ENCODE measurements at places on chromosomes 5 and 9.
A peak's percentile ranks its signal among the peaks of the same experiment; 100 is the strongest.

DNA sequence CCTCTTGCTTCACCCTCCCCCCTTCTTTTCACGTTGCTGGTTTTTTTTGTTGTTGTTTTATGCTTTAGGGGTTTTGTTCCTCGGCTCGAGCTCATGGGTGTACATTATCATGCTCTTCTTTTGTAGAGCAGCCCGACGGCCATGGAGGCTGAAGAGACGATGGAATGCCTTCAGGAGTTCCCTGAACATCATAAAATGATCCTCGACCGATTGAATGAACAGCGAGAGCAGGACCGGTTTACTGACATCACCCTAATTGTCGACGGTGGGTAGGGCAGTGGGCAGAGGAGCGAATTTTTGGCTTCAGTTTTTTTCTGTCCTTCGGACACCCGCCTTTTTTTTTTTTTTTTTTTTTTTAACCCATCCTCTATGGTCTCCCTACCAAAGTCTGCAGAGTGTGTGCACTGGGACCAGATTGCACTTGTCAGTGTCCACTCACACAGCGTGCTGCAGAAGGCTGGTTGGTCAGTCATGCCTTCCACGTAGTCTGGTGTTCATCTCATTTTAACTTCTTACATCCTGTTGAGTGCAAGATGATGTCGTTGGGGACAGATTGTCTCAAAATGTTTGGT is 1.3 kb downstream of the ZNF131 start:
- DNase-seq = peak; percentile 24

DNA sequence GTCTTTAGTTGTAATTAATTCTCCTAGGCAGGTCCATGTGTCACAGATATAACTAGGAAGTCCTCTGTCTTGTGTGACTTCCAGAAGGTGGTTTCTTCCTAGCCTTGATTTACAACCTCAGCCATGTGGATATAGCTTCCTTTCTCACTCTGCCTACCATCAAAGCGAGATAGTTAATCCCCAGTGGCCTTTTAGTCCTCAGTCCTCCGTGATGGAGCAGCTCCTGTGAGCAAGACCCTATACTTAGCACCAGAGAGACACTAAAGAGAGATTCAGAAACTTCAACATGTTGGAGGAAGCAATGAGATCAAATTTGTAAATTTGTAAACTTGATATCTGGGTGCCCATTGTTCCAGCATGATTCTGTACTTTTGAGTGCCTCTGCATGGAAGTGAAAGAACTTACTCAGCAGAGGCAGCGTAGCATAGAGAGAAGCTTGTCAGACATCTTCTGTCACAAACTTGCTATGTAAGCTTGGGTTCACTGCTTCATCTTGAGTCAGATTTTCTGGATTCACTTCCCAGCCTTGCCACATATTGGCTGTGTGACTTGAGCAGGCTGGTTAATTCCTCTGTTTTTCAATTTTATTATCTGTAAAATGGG is 170.2 kb upstream of the NR3C1 start:
- no peak for DNase-seq

- DNase-seq = no peak
Measured at GRCh38 chr5:151243564-151243963, 9.4 kb upstream of the GM2A start.

DNA sequence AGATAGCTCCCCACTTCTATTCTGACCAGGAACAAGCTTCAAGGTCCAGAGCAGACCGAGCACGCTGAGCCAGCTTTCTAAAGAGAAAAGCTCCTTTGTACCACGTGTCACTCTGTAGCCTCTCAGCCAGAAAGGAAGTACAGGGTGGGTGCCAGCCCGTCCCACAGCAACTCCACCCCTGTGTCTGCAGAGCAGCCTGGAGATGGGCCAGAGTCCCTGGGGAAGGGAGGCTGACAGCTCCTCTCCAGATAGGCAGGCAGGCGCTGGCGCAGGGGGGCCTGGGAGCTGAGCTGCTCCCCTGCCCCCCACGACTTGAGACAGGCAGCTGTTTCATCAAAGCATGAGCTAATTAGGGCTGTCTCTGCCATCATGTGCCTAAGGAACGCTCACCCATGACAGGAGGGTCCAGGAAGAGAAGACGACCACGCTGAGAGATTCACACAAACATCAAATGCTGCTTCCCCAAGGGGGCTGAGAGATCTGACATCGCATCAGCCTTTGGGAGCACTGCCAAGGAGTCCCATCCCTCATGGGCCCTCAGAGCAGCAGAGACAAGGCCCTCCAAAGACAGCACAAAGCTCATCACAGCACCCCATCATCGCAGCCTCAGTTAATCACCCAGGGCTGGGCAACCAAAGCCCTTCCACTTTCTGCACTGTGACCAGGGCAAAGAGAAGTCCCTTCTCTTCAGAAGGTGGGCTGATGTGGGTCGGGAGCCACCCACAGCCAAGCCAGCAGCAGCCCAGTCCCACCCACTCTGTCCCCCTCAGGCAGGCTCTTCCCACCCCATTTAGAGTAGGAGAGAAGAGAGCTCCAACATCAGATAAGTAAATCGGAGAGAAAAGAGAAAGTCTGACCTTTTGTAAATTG is 78.5 kb upstream of the LRRTM2 start:
- no peak for DNase-seq

DNA sequence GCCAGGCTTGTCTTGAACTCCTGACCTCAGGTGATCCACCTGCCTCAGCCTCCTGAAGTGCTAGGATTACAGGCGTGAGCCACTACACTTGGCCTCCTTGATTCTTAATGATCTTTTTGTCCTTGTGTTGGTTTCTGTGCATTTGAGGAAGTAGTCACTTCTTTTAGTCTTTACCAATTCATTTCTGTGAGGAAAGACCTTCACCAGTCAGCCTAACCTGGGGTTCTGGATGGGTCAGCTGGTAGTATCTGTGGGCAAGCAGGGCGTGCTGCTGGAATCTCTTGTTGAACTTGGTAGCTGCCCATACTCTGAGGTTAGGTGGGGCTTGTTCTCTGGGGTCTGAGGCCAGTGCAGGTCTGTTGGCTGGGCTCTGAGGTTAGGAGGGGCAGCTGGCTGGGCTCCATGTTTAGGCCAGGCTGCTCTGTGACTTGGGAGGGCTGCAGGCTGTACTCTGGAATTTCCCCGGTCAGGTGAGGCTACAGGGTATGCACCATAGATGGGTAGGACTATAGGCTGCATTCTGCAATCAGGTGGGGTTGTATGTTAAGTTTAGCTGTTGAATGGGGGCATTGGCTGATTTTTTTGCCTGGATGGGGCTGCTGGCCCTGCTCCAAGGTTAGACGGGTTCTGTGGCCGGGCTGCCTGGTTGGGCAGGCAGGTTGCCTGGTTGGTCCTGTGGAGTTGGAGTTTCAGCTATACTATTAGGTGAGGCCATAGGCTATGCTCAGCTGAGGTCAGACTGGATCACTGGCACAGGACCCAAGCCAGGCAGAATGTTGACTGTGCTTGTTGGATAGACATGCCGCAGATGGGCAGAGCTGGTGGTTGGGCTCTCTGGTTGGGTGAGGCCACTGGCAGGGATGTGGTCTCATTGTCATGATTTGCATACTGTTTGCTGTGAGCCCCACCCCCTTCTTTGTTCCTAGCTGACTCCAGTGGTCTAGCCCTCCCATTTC is 19.2 kb downstream of the UBAP1 start:
- DNase-seq = no peak

GRCh38 chr9:15735083-15735857 is 182.4 kb downstream of the CCDC171 start:
- DNase-seq = peak; percentile 77

DNA sequence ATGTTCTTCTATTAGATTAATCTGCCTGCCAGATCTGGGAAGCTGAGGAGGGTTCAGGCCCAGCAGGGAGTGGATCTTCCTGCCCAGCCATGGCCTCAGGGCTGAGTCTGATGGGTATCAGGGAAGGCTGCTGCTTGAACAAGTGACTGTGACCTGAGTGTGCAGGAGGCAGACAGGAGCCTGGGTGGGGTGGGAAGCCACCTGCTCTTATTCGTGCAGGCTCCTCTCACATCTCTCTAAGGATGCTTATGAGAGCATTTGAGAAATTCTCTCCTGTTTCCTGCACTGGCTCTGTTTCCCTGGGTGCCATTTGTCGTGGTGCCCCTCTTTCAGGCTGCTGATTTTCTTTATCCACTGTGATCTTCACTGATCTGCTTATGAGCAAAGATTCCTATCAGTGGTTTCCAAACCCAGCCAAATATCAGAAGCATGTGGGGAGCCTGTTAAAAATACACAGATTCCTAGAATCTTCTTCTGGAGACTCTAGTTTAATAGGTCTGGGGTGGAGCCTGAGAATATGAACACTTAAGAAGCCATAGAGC is 2.1 kb downstream of the RGS3 start:
- DNase-seq = no peak

DNA sequence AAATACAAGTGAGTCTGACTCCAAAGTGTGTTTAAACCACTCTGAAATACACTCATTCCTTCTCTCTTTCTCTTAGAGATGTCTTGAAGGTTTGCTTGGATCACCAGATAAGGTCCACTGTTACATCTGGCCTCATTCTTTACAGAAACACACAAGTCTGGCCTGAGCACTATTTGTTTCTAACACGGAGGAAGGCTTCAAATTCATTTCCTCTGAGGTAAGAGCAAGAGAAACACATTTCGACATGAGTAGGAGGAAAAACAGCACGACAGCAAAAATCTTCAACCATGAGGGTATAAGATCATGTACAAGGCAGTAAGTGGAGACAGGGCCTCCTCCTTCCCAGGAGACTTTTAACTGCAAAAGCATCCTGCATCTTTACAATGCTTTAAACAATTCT is 8.0 kb downstream of the SIL1 start:
- peak; percentile 89 for DNase-seq

DNA sequence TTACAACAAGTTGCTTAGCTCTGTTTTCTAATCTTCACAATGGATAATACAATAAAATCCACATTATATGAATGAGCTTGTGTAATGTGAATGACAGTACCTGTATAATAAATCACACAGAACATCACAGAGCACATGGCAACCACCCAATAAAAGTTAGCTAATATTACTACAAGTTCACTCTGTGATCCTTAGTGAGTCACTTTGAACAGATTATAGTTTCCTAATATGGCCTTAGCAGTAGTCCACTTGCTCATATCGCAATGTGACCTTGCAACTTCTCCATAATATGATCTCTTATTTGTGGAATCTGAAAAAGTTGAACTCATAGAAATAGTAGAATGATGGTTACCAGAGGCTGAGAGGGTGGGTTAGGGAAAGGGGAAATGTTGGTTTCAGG is 361.3 kb downstream of the PTPRD start:
- DNase-seq = peak; percentile 45

DNA sequence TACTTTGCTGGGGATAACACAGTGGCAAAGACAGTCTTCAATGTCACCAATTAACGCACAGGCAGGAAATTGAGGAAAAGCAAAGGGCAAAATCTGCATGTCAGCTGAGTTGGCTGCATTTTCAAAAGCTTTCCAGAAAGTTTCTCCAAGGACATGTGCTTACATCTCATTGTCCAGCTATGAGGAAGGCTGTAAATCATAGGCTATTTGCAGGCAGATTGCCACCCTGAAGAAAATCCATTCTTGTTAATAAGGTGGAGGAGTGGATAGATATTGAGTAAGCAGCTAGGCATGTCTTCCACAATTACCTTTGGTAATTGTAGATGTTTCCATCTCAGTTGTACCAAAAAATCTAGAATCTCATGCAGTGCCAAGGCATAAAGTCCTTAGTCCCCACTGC is 278.0 kb upstream of the NUDT12 start:
- DNase-seq = no peak

DNA sequence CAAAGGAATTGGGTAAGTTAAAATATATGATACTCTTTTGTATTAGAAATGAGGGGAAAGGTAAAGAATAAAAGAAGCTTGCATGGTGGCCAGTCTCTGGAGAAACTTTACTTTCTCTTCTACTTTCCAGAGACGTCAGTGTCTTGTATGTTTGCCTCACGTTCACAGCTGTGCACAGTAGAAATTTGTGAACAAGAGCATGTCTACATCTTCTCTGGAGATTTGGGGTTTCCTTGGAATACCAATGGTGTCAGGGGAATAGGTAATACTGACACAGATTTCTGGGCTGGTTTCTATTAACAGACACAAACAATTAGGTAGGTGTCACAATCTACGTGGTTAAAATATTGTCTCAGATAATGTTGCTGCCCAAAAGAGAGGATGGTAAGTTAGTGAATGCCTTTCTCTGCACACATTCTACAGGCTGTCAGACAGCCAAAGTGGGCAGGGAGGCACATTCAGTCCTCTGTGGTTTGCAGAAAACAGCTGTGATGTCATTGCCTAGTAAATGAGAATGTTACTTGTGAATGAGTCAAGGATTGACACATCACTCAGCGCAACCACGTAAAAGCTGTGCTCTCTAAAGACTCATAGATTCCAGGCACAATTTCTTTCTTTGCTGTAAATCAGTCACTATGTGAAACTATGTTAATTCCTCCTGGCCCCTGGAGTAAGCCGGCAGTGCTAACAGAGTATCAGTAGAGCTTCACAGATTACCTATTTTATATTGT is 397.1 kb downstream of the MAN2A1 start:
- peak; percentile 67 for DNase-seq

- no peak for DNase-seq
Measured at GRCh38 chr9:133103183-133103986, 17.7 kb downstream of the RALGDS start.

DNA sequence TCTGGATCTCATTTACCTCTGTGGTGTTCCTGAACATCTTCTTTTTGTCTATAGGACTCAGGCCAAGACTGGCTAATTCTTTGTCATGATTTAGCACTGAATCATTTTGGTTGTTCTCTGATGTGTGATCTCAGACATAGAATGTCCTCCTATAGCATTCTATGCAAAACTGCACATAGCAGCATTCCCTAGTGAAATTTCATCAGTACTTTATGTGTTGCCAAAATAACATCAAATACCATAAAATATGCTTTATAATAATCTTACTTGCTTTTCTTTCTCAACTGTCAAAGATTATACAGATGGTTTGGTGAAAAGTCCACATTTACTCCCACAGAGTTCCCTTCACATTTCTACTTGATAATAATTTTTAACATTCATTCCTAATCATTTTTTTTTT is 115.7 kb upstream of the MPDZ start:
- DNase-seq = no peak

GRCh38 chr5:151556806-151557205 is 34.3 kb downstream of the FAT2 start:
- DNase-seq = no peak

DNA sequence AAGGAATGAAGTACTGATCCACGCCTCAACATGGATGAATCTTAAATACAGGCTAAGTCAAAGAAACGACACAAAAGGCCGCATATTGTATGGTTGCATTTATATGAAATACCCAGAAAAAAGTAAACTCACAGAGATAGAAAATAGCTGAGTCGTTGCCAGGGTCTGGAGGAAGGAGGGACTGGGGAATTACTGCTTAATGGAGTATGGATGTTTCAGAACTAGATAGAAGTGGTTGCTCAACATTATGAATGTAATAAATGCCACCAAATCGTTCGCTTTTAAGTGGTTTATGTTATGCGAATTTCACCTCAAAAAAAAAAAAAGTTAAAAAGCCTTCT is 784 bp upstream of the MSANTD3 start:
- DNase-seq = no peak

- DNase-seq = no peak
Measured at GRCh38 chr5:144598451-144599068, 427.9 kb downstream of the KCTD16 start.

- no peak for DNase-seq
Measured at GRCh38 chr9:79120941-79121340, 450.8 kb upstream of the TLE4 start.
